ENCODE measurements at places on chromosomes 4 and X. TPM values are rescaled to one million over a fixed set of nuclear protein-coding genes. Genes with fewer than 3 reads are reported as not detected.

DNA sequence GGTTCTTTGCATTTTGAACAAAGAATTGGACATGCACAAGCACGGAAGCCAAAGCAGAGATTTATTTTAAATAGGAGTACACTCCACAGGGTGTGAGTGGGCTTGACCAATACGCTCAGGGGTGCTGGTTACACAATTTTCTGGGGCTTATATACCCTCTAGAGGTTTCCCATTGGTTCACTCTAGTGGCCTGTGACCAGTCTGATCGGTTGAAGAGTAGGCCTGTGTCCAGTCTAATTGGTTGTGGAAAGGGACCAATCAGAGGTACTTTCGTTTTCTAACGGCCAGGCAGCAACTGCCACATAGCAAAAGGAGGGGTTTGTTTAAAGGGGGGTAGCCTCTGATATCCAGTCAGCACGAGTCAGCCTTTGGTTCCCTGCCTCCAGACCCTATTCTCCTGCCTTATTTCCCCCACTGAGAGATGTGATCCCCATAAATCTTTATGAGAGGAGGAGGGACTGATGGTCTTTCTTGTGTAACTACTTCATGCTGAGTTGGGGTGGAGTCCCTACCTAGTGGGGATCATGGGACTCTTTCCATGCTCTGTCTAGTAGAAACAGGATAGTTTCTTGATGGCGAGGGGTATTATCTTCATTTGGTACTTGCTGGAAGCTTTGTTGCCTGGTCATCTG, 11.3 kb upstream of the AREG start:
- DNase-seq = no peak

DNA sequence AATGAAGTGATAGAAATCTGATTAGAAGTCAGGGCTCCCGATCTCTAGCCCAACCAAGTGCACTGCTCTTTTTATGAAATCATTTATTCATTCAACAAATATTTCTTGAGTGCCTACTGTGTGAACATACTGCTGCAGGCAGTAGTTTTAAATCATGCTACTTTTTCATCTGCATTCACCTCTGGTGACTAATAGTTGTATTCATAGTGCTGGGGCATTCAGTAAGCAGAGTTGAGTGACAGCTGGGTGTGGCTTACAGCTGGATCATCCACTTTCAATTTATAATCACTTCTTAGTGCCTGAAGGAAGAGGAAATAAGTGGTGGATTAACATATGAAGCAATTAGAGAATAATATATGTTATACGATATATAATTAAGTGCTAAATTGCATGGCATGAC, 94.1 kb upstream of the HPRT1 start:
- no peak for DNase-seq

- DNase-seq = no peak
Measured at GRCh38 chrX:16138108-16138427, 14.7 kb downstream of the GRPR start.

DNA sequence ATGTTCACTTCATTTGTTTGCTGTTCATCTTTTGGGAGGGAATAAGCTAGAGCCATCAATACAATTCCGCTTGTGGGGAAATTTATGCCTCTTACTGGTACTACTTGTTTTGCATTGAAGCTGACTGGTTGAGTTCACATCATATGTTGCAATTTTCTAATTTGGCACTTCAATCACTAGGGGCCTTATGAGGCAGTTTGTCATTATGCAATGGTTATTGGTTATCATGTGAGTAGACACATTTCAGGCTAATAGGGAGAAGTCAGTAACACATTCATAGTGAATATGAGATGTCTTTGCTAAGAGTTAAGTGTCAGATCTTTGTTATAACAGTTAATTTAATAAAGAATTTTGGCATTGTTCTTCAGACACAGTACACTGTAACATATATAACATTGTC, 5.0 kb downstream of the RPL36A start:
- no peak for DNase-seq

DNA sequence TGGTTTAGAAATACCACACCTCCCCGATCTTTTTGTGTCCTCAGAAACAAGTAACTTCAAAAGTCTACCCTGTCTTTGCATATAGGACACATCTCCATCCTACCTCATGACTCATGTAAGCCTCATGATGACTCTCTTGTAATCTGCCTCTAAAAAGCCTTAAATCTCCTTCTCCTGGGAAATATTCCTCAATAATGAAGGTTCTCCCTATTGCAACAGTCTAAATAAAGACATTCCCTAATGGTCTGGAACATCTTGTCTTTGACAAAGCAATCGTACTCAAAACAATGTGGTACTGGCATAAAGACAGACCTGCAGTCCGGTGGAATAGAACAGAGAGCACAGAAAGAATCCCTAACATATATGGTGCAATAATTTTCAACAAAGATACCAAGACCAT, 257.7 kb downstream of the OPHN1 start:
- DNase-seq = no peak

The NEXMIF gene
- 1.9 TPM for total RNA-seq

The ARR3 gene
- total RNA-seq = not detected

The DSPP gene
- total RNA-seq = not detected

The ADH7 gene
- not detected for total RNA-seq
